Brain microvascular endothelial cell (primary cell): ENCODE measurements at places on chromosomes 13 and 19.

DNA sequence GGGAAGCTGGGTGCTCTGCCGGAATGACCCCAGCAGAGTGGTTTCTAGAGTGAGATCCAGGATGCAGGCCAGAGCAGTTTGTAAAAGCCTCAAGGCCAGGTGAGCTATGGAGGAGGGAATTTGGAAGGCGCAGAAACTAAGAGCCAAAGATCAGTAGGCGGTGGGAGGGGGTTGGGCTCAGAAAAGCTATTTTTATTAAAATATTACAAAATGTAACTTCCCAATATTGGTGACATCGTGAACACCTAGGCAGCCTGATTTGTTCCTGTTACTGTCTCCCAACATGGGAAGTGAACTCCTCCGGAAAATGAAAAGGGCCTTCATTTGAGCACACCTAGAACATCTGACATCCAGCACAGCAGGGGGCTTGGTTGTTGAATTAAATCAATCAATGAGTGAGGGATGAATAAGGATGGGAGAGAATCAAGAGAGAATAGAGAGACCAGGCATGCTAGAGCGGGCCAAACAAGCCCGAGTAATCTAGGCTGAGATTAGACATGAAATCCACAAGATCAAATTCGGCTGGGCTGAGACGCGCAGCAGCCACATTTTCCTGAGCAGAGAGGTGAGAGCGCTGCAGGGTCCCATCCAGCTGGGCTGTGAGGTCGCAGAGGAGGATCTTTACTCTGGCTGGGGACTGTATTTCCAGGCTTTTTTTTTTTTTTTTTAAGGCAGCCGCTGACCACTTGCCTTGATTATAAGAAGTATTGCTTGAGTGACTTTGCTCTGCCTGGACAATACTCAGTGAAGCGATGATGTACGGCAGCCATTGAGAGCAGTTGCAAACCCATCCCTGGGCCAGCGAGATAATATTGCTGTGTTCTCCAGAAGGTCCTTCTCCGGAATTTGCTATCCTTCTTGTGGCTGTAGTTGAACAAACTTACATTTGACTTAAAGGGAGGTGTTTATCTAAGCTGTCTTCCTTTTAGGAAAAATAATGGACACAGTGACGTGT, 178.0 kb upstream of the KL start:
- no peak for DNase-seq

DNA sequence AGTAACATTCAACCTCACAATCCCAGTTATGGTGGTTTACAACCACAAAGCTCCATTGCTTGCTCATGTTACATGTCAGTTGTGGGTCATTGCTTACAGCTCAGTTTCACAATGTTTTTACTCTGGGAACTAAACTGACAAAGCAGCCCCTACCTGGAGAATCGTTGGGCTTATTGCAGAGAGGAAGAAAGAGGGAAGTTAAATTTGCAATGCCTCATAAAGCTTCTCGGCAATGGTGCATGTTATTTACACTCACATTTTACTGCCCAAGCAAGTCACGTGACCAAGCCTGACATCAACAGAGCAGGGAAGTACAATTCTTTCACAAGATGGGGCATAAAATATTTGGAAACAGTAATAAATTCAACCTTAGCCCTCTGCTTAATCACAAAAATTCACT, 441.6 kb downstream of the TDRD3 start:
- DNase-seq: no peak

DNA sequence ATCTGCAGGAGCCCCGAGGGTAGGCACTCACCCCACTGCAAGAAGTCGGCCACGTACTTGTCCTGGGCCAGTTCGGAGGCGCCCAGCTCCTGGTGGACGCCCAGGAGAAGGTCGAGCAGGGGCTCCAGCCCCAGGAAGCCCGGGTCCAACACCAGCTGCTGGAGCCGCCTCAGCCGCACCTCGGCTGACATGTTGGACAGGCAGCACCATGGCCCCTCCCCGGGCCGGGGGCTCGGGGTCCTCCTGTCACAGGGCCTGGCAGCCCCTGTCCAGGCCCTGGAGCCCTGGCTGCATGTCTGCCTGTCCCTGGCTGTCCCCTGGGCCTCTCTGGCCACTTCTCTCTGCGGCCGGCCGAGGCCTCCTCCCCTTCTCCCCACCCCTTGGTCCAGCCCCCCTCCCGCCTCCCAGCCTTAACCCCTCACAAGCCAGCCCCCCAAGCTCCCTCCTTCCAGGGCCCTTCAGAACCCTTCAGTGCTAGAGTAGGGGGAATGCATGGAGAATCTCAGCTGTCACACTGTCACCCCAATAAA, at the start of gene DMPK:
TSS of gene DMPK (minus strand) at position 329 of the 530 bp plus-strand sequence. CDS start at position 191, 138 bp downstream.
- DNase-seq: no peak

DNA sequence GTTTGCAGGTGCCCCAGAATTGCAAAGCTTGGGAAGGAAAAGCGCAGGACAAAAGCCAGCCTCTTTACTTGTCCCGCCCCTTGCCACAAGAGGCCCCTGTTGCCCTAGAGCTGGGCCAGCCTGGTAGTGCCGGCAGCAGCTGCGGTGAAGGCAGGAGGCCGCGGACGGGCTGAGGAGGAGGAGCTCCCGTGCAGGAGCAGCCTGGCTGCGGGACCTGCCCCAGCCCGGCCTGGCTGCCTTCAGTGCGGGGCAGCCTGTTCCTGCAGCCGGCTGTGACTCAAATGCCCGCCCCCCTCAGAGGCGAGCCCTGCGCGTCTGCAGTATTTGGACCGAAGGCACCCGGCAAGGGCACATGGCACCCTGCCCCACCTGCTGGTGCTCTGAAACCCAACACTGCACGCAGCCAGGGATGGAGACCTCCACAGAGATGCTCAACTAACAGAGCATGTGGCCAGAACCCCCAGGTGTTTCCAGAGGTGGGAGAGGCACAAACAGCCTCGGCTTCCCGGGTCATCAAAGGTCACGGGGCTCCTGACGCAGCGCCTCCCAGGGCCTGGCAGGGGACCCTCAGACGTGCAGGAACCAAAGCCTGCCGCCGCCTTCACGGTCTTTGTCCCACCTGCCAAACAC, 29.7 kb downstream of the NAXD start:
- DNase-seq: peak; percentile 48

DNA sequence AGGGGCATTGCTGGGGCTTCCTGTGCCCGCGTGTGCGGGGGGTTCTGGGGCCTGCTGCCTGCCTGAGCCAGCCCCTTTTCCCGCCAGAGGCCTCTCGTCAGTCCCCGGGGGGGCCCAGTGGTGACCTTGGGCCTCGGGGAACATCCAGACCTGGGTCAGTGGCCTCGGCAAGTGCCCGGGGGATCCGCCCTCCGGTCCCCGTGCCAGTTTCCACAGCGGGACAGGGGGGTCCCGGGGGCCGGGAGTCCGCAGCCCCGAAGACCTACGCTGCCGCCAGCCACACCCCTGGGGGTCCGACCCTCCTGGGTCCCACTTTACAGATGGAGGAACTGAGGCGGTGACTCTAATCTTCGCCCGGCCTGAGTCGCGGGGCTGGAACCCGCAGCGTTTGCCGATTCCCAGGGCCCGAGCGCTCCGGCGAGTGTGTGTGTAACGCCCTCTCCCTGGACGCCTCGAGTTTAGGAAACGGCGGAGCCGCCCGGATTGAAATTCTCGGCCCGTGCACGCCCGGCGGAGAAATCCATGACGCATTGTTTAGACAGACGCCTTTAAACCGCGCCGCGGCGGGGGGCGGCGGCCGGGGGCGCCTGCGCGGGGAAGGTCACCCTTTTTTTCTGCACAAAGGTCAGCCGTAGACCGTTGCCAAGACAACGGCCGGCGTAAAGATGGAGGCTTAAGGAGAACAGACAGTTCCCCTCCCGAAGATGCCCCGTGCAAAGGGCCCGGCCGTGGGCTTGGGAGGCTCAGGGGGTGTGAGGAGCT, 39.3 kb downstream of the EFNA2 start:
- peak; percentile 82 for DNase-seq

- no peak for DNase-seq
Measured at GRCh38 chr13:75993241-75993640, 357.1 kb downstream of the LMO7 start.

DNA sequence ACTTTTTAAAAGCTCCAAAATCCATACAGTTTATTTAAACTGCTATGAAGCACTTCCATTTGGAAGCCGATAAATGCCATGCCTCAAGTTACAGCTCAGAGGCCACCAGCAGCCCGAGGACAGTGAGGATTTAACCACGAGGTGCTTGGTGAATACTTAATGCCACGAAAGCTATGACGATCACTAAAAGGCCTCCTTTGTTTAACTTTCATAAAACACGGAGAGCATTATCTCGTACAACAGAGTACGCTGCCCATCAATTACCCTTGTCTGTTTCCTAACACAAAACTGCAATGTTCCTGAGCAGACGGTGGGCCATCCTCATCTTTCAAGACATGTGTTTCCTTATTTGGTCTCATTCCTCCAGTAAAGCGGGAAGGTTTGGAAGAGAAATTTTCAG, 58.4 kb downstream of the PEPD start:
- DNase-seq: no peak

GRCh38 chr13:88472316-88472715, 801.1 kb downstream of the SLITRK5 start:
- DNase-seq: no peak

DNA sequence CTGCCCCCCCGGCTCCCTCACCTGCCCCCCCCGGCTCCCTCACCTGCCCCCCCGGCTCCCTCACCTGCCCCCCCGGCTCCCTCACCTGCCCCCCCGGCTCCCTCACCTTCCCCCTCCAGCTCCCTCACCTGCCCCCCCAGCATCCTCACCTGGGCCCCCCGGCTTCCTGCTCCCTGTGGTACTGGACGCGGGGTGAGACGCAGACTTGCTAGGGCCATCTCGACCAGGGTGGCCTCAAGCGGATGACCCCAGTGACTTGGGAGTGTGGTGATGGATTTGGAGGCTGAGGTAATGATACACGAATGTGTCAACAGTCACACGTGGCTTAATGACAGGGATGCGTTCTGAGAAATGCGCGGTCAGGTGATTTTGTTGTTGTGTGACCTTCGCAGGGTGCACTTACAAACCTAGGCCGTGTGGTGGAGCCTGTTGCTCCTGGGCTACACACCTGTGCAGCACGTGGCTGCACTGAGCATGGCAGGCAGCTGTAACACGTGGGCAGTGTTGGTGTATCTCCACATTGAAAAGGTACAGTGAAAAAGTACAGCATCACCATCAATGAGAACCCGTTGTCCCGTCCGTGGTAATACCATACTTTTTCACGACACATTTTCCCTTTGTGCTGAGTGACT, 197.8 kb downstream of the TEX29 start:
- no peak for DNase-seq

- DNase-seq: no peak
Measured at GRCh38 chr13:50706505-50706904, 137.0 kb downstream of the DLEU7 start.

DNA sequence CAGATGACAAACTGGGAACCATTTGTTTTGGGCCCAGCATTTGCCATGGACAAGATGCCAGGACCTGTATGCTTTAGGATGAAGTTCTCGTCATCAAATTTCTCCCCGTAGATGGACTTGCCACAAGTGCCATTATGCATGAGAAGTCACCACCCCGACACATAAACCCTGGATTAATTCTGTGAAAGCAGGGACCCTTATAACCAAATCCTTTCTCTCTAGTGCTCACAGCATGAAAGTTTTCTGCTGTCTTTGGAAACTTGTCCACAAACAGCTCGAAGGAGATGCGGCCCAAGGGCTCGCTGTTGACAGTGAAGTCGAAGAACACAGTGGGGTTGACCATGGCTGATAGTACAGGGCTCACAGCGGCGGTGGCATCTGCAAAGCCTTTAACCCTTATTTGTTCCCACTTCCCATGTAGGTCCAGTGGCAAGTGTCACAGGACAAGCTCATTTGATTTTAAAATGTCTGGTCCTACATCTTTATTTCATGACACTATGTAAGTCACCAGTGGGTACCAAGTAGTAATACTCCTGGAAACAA, 75.2 kb upstream of the MIR17HG start:
- DNase-seq: no peak

GRCh38 chr13:55307909-55308308, 1832.8 kb upstream of the PRR20A start:
- DNase-seq: no peak

DNA sequence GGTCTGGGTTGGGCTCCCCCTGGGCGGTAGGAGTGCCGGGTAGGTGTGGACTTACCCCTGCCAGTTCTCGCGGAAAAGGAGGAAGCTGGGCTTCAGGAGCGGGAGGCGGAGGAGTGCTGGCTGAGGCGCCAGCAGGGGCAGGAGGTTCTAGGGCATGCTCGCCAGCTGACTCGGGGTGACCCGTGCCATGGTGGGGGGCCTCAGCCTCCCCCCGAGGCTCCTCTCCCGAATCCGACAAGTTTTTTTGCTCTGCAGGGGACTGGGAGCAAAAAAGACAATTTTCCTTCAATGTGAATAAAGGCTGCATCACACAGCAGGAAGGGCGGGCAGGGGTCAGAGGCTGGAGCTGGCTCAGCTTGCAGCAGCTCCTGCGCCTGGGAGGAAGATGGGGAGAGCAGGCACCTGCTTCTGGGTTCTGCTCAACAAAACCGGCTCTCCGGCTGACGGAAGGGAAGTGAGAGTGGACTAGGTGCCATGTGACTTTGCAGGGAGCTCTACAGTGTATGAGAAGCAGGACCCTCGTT, 26.5 kb downstream of the RANBP3 start:
- no peak for DNase-seq

DNA sequence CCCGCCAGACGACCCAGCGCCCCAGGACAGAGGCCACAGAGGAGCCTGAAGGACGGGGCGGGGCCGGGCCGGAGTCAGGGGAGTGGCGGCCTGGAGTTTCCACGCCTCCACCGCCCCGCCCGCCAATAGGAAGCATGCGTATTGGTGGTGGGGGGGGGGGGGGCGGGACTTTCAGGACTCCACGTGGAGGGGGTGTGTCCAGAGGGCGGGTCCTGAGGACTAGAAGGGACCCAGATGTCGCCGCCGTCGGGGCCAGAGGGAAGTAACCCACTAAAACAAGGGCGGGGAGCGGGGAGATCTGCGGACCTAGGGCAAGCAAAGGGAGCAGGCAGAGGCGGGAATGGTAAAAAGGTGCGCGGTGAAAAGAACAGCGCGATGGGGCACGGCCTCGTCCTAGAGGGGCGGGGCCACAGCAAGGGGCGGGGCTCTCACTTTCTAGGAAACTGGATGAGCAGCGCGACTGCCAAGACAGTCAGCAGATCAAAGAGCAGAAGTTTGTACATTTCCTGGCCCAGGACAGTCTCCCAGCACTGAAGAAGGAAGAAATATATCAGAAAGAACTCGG, 2.8 kb upstream of the LENG1 start:
- peak; percentile 51 for DNase-seq

- no peak for DNase-seq
Measured at GRCh38 chr13:97798171-97798821, 155.2 kb upstream of the IPO5 start.

- DNase-seq: peak; percentile 73
Measured at GRCh38 chr19:44737238-44738071, 11.1 kb upstream of the BCL3 start.

- DNase-seq: no peak
Measured at GRCh38 chr13:102901056-102901455, 55.2 kb downstream of the ERCC5 start.

GRCh38 chr13:30735025-30735871, at the start of gene ALOX5AP:
Gene ALOX5AP (plus strand): TSS chr13:30735543. CDS start chr13:30735606, 63 bp downstream.
- no peak for DNase-seq

- peak; percentile 62 for DNase-seq
Measured at GRCh38 chr19:2050991-2051772, at the start of gene MKNK2. Gene MKNK2 (minus strand): TSS chr19:2051244. CDS start chr19:2050851, 393 bp downstream.

GRCh38 chr13:42681326-42682100, 99.9 kb upstream of the FAM216B start:
- DNase-seq: no peak

- DNase-seq: no peak
Measured at GRCh38 chr19:44987148-44987675, 14.1 kb upstream of the RELB start.

- no peak for DNase-seq
Measured at GRCh38 chr19:1082928-1083816, 12.0 kb downstream of the POLR2E start.

- DNase-seq: no peak
Measured at GRCh38 chr13:49098771-49099512, 121.2 kb upstream of the MLNR start.
